ENCODE measurements at places on chromosomes 3 and 15. TPM values are rescaled to one million over a fixed set of nuclear protein-coding genes. Genes with fewer than 3 reads are reported as not detected.

GNB4 gene
- total RNA-seq = 14.4 TPM

DNA sequence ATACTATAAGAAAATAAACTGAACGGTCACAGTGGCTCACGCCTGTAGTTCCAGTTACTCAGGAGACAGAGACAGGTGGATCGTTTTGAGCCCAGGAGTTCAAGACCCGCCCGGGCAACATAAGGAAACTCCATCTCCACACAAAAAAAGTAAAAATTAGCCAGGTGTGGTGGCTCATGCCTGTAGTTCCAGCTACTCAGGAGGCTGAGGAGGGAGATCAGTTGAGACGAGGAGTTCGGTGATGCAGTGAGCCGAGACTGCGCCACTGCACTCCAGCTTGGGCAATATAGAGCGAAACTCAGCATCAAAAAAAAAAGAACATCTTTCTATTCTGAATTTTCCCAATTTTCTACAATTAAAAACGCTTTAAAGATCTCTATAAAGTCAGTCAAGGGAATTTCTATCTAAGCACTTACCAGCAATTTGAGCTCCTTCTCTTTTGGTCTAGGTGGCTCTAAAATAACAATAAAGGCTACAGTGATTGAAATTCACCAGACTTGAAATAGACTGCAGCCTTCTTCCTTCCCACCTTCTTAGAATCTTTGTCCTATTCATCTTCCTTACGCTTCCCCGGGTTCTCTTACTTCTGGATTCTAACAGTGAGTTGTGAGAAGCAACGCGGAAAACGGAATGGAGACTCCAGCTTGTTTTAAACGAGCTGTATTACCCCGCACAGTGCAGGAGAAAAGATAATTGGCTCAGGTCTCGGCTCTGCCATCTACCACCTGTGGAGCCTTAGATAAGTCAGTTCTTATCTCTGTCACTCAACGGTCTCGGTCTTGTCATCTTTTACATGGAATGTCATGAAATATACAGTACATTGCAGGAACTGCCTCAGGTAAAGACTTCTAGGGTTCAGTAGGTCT lies 812 bp upstream of the SEC62 start:
- DNase-seq = peak; percentile 4

DNA sequence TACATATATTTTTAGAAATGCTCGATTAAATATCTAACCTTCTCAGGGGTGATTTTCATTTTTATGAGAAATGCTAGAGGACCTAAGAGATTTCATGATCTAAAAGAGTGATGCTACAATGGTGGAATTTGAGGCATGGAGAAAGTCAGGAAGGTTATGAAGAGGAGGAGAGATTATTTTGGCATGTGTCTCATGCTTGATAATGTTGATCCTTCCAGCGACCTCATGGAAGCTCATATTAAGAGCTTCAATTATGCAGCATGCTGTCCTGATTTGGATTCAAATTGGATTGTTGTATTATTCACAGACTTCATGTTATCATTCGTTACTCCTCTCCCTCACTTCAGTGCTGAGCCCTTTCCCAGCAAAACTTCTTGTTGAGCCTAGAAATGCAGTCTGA lies 112.5 kb downstream of the RAP2B start:
- no peak for DNase-seq

DNA sequence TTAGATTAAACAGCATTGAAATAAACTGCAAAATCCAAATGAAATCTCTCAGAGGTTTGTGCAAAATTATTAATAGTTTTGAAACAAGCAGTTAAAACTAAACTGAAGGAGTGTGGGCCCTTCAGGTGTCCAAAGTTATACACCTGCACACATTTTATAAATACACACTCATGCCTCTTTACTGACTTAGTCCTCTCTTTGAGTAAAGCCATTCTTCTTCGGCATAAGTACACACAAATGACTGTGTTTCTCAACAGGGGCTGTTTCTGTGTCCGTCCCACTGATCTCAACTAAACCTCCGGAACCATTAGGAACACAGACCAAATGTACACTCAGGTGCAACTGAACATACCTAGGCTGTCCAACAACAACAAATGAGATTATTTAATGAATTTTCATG lies 18.8 kb downstream of the MECOM start:
- DNase-seq = no peak

- DNase-seq = no peak
Observed at GRCh38 chr3:128021768-128022372, 30.4 kb upstream of the SEC61A1 start.

DNA sequence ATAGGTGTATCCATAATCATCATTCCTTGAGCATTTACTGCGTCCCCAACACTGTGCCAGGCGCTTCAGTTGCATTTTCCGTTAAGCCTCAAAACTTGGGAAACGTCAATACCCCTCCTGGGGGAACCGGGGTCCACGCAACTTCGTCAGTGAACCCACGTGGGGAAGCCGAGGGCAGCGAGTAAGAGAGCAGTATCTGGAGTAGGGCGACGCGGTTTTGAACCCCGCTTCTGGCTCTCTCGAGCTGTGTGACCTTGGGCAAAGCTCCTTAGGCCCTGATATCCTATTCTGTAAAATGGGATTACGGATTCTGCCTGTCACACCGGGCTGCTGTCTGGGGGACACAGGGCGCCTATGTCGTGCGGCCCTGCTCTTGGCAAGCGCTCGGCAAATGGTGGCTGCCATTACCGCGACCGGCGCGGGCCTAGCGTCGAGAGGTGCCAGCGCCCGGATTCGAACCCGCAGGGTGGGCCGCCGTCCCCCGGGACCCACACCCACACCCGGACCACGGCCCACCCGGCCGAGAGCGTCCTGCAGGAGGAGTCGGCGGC lies 590 bp downstream of the POLG start:
- DNase-seq = no peak
